Pancreas (tissue), 10 donors: ENCODE measurements at places on chromosomes 11 and 22. TPM values are rescaled to one million over a fixed set of nuclear protein-coding genes. Genes with fewer than 3 reads are reported as not detected.
A peak's percentile ranks its signal among the peaks of the same experiment; 100 is the strongest.

The MUC6 gene
- 239 TPM for polyA plus RNA-seq

DNA sequence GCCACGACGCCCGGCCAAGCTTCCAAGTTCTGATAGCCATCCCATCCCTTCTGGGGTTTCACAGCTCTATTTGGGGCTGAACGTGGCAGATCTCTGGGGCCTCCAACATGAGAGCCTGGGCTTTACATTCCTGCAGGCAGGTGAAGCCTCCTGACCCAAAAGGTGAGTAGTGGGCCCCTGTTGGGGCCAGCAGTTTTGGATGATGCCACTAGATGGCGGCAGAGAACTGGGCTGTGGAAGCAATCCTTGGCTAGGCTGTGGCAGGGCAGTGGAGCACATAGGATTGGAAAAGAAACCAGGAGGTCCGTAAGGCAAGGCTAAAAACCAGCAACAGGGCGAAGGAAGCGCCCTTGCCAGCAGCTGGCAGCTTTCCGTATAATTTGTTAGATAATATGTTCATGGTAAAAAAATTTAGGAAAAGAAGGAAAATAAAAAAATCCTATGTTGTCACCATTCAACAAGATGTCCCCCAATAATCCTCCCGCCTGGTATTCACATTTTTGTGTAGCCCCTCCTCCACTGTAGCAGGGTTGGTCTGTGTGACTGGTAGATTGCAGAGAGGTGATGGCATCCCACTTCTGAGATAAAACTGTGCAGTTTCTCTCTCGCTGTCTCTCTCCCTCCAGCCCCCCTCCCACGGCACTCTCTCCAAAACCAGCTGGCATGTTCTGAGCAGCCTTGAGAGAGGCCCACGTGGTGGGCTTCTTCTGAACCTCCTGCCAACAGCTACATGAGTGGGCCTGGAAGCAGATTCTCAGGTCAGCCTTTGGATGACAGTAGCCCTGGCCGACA is 43.6 kb upstream of the OR4B1 start:
- DNase-seq, result peak; percentile 38

GRCh38 chr11:111414267-111414931 is 35.3 kb upstream of the POU2AF1 start:
- no peak for DNase-seq

DNA sequence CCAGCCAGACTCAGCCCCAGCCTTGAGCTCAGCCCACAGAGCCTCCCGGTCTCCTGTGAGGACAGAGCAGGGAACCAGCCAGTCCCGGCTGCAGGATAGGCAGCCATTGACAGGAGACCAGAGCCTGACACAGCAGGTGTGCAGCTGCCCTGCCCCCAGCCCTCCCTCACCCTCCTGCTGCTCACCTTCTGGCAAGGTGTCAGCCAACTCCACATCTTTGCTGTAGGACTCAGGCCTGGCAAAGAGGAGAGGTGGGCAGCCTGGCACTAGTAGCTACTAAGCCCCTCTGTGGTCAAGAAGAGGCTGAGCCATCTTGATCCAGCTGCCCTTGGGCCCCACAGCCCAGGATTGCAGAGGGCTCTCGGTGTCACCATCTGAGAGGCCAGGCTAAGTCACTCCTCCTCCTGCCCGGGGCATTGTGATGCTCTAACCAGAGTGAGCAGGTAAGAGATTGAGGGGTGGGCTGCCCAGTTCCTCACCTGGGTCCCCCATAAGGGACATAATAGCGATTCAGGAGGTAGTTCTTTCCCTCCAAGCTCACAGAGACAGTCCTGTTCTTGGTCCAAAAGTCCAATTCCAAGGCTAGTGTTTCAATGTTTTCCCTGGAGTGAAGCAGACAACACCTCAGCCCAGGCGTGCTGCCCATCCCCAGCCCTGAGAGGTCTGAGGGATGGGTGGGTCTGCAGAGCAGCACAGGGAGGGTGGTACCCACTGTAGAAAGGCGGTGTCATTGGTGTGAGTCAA is 18.6 kb downstream of the TREH start:
- no peak for DNase-seq

DNA sequence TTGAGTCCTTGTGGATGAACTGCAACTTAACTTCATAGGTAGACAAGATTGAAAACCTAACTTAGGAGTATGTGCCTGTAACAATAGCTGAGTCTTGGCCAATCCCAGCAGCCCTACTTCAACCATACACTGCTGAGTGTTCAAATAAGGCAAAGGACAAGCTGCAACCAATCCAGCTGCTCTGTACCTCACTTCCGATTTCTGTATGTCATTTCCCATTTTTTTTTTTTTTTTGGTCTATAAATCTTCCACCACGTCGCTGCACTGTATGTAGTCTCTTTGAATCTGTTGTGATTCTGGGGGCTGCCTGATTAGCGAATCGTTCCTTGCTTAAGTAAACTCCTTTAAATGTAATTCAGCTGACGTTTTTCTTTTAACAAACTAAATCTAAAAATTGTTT is 35.4 kb upstream of the FLI1 start:
- no peak for DNase-seq
